ENCODE measurements at places on chromosomes 6 and 20.

DNA sequence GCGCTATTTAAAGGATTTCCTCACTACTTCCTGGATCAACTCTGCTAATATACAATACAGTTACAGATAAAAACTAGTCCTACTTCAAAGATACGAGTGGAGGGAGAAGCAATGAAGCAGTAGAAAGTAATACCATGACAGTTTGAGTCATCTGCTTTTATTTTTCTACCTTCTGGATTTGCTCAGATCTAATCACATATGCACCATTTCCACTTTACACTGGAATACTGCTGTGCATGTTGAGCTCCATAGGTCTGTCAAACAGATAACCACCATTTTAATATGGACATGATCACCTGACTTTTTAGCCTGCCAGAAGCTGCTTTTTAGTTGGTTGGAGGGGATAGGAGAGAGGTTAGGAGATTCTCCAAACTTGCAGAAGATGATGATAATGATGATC lies 92.5 kb downstream of the MMUT start:
- DNase-seq = no peak

DNA sequence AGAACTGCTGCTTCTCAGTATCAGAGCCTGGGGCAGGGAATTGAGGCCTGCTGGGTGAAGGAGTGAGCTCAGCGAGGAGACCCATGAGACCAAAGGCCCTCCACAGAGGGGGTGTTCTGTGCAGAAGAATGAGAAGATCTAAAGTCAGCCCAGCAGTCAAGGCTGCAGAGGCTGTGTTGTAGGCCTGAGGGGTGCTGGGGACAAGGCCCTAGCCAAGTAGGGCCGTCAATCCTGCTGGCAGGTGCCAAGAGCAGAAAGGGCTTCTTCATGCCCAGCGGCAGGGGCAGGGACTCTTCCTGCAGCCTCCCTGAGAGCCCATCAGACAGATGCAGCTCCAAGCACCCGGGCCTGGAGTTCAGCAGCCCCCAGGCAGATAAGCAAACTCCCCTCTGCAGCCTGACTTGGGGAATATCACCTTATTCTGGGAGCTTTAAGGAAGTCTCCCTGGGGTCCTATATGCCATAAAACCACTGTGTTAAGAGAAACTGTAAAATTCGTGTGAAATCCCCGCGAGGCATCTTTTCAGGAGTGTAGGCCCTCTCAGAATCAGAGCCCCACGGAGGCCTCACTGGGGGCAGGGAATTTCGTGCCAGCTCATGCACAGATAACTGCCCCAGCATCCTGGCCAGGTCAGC lies 9.0 kb downstream of the CCDC167 start:
- DNase-seq = no peak

DNA sequence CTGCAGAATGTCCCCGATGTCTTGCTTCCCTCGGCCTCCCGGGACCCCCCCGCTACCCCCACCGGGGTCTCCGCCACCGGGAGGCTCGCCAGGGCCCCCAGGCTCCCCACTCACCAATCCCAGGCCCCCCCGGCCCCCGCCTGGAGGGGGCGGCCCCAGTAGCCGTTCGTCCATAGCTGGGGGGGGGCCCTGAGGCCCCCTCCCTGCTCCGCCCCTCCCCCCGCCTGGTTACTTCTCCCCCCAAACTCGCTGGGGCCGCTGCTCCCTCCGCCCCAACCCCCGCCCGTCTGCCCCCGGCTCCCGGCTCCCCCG lies 304 bp downstream of the PBX2 start:
- DNase-seq = no peak

DNA sequence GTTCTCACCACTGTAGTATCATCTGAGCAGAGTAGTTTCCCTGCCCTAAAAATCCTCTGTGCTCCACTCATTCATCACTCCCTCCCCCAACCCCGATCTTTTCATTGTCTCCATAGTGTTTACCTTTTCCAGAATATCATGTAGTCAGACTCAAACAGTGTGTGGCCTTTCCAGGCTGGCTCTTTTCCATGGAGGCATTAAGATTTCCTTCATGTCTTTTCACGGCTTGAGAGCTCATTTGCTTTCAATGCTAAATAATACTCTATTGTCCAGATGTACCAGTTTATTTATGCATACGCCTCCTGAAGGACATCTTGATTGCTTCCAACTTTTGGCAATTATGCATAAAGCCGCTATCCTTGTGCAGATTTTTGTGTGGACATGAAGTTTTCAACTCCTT lies 235.8 kb downstream of the PHACTR1 start:
- DNase-seq = no peak

DNA sequence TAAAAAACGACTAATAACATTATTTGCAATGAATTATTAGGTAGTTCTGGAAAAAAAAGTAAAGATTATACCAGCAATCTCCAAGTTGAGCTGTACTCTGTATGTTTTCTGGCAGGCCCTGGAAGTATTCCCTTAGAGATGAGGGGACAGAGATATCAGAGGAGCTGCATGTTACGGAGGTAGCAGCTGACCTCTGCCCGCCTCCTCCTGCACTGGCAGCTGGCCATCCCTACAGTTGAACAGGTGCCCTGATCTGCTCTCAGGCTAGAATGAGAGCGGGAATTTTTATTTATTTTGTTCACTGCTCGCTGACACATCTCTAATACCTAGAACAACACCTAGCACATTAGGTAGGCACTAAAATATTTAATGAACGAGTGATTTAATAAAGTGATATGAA lies 23.1 kb downstream of the FBXL4 start:
- DNase-seq = no peak

- DNase-seq = no peak
Measured at GRCh38 chr20:46774236-46774635, 64.8 kb downstream of the SLC2A10 start.

GRCh38 chr6:107069631-107070548 lies 41.9 kb downstream of the MTRES1 start:
- DNase-seq = no peak

DNA sequence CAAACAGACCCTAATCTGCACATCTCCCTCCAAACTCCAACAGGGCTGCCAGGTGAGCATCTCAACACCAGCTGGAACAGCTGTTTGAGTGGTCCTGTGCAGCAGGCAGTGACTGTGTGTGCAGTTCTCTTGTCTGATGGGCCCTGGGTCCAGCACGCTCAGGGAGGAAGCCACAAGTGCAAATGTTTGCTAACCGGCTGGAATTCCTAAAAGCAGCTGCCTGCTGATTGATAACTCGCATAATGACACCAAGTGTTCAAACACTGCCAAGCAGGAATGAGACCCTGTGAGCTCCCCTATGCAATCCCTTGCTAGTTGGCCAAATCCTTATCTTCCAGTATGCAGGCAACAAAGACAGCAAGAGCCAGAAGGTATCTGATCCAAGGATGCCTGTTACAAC lies 650.6 kb downstream of the CBLN4 start:
- DNase-seq = no peak

DNA sequence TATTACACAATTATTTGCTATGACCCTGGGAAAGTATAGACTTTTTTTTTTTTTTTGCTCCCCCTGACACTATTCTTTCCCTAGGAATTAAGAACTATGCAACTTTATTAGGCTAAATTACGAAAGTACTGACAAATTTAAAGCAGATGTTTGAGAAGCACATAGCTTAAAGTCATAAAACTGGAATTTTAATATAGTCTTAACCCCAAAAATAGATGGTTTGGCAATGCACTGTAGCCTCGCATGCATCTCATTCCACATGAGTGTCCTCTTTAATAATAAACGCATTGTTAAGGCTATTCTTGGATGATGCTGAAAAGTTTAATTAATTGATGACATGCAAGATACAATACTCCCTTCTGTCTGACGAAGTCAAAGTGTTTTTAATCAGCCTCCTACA lies 49.3 kb downstream of the TBC1D7 start:
- DNase-seq = no peak

DNA sequence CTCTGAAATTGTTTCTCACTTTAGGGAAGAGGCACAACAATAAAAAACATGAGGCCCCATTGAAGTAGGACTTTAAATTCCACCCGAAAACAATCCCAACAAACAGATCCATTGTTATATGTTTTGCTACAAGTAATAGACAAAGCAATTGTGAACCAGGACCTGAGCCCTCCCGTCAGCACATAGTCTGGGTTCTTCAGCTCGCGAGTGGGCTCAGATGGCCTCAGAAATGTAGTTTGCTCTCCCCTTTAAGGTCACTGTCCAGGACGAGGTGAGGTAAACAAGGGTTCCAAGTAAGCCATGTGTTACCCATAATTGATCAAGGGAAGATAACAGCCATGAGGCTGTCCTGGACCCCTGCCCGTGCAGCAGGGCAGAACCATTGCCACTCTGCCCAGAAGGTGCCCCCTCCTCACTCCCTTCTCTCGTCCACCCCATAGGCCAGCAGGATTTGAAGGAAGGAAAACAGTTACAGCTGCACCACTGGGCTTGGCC lies 160.1 kb upstream of the QKI start:
- DNase-seq = no peak

- no peak for DNase-seq
Measured at GRCh38 chr6:13049666-13050254, 278.6 kb downstream of the TBC1D7 start.

DNA sequence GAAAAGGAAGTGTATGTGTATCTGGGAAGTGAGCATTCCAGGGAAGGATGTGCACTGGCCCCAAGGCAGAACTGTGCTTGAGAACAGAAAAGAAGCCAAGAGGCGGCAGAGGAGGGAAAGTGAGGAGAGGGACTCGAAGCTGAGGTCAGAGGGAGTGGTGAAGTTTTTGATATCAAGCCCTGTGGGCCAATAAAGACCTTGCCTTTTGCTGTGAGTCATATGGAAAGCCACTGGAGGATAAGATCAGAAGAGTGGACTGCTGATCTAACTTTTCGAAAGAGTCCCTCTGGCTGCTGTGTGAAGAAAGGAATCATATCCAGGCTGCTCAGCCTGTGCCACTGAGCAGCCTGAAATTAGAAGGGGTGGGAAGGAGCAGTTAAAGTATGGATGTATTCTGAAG lies 99.4 kb downstream of the EYA4 start:
- no peak for DNase-seq

DNA sequence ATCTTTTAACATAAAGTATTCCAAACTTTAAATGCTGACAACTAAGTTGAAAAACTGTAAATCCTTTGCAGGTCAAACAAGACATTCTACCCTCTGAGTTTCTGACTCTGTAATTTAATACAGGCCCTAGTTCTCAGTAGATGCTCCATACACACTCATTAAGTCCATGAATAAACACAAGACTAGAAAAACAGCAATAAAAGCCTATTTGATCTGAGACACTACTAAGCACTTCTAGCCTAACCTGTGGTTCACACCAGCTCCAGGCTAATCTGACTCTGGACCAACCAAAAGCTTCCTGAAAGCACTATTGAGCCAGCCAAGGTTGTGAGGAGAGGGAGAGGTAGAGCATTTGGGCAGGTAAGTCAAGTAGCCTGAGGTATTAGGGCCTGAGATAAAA lies 103.9 kb downstream of the EPM2A start:
- DNase-seq = no peak

- DNase-seq = no peak
Measured at GRCh38 chr6:148457137-148457842, 114.7 kb downstream of the SASH1 start.

DNA sequence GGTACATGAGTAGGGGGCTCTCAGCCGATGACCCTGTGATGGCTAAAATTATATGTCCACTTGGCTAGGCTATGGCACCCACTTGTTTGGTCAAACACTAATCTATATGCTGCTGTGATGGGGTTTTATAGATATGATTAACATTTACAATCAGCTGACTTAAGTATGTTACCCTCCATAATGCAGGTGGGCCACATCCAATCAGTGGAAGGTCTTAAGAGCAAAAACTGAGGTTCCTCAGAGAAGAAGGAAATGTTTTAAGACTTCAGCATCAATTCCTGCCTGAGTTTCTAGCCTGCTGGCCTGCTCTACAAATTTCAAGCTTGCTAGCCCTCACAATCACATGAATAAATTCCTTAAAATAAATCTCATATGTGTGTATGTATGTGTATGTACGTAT lies 18.9 kb upstream of the MAK start:
- no peak for DNase-seq

- DNase-seq = no peak
Measured at GRCh38 chr6:138527411-138528088, 28.3 kb upstream of the NHSL1 start.

DNA sequence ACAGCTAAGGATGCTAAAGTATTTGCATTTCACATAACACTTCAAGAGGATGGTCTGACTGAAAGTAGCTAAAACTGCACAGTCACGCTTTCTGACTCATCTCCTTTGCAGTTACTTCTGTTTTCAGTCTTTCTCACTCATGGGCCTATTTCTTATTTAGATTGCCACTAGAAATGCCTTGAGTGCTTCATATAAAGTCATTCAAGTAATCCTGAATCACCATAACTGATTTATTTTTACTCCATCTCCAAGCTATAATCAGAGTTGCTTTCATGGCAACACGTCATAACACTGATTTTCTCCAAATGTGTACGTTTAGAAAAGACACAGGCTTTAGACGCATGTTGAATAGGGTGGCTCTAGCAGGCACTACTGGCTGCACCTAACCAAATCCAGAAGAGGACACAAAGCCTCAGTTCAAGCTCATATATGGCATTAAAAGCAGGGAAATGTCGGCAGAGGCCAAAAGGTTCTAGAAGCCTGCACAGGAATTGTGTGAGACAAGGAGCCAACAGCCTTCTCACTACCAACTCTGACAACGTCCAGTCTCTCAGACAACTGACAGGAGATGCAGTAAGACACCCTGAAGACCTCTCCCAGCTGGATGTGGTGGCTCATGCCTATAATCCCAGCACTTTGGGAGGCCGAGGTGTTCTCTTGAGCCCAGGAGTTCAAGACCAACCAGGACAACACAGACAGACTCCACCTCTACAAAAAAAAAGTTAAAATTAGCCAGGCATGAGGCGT lies 64.1 kb upstream of the BEND6 start:
- DNase-seq = no peak

DNA sequence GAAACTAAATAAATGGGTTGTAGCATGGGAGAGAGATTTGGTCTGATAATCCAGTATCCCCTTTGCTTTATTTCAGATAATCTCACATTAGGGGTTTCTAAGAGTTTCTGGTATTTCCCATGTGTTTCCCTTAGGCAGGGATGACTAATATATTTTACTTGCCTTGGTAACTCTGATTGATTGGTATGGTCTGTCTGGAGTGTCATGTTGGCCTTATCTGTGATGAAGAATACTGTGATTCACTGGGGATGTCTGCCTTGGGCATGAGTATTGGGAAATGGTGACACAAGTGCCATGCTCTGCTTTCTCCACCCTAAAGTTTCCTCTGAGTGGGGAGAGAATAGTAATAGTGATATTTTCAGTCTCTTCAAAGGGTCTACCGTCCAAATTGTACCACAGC lies 10.1 kb downstream of the SLC22A2 start:
- DNase-seq = no peak

DNA sequence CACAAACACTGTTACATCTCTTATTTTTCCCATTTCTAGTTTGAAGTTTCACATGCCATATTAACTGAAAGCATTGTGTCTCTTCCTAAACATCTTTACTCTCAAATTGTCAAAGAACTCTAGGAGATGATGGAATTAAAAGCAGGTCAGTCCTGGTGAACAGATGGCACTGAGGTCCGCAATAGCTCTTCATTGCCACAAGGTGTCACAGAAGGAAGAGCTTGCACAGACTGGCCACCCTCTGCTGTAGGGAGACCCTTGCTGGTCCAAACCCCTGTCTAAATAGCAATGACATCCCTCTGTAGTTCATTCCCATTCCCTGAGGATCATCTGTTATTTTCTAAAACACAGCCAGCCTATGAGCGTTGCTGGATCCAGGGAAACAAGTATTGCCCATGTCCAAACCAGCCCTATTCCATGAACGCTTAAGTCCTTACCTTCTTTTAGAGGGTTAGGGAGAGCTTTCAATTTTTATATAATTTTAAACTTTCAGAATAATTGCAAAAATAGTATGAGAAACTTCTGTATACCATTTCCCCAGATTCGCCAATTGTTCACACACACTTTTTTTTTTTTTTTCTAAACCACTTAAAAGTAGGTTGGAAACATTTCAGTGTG lies 10.1 kb upstream of the HDAC2 start:
- DNase-seq = no peak

GRCh38 chr6:155200012-155200411 lies 63.8 kb upstream of the CLDN20 start:
- no peak for DNase-seq
